ENCODE measurements at places on chromosomes 5 and 9.

GRCh38 chr5:24141046-24141445 lies 503.7 kb downstream of the CDH10 start:
- DNase-seq: no peak

GRCh38 chr5:72355706-72356299 lies 35.6 kb downstream of the PTCD2 start:
- no peak for DNase-seq

DNA sequence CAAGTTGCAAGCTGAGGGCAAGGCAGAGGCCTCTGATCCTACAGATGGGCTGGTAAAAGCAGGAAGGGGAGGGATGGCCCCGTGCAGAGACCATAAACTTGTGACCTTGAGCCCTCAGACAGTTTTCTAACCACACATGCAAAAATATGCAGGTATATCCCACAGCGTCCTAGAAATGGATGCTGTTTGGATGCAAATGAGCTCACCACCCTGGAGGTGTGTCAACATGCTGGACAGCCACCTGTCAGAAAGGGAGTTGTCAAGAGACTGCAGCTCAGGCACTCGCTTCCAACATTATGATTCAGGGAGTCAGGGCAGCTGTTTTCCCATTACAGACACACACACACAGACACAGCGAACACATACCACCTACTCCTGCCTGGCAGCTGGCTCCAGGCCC lies 97.3 kb upstream of the PANK3 start:
- no peak for DNase-seq

DNA sequence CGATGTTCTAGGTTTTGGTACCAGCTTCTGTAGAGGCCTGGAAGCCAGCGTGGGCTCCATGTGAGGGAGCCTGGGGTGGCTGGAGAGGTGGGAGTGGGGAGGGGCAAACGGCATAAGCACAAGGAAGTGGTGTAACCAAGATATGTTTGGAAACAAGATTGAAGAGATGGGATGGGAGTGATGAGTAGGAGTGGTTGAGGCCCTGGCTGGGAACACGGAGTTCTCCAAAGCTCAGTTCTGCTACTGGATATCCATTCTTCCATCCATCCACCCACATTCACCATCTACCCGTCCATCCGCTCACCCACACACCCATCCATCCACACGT lies 12.2 kb downstream of the TSPAN17 start:
- no peak for DNase-seq

All from CD8-positive, alpha-beta memory T cell (primary cell).